ENCODE measurements at places on chromosomes 11 and 22. TPM values are rescaled to one million over a fixed set of nuclear protein-coding genes. Genes with fewer than 3 reads are reported as not detected.

The ZNF215 gene
- total RNA-seq = 6.0 TPM

The CHRDL2 gene
- total RNA-seq = not detected

The PPP6R2 gene
- 54.6 TPM for total RNA-seq

The OR52N4 gene
- not detected for total RNA-seq

The PATE2 gene
- total RNA-seq = not detected

The OR5P2 gene
- not detected for total RNA-seq

The APOL5 gene
- not detected for total RNA-seq

The OR5M8 gene
- total RNA-seq = not detected

The MS4A3 gene
- total RNA-seq = not detected

The SPTBN2 gene
- total RNA-seq = 19.8 TPM

The RASSF10 gene
- total RNA-seq = not detected

The CNTF gene
- 2.9 TPM for total RNA-seq
